ENCODE measurements at places on chromosomes 11 and 22. TPM values are rescaled to one million over a fixed set of nuclear protein-coding genes. Genes with fewer than 3 reads are reported as not detected.

GRCh38 chr11:10366568-10367331 is 61.9 kb downstream of the ADM start:
- DNase-seq, result peak; percentile 80
- H3K27me3 ChIP-seq, result no peaks in the 10 kb centered on the region
- peaks cover 9% of the 10 kb centered on the region for H3K4me1 ChIP-seq
- H3K27ac ChIP-seq, result no peak overlapping the region
- H3K4me3 ChIP-seq, result no peak overlapping the region
- no peaks in the 10 kb centered on the region for H3K36me3 ChIP-seq

DNA sequence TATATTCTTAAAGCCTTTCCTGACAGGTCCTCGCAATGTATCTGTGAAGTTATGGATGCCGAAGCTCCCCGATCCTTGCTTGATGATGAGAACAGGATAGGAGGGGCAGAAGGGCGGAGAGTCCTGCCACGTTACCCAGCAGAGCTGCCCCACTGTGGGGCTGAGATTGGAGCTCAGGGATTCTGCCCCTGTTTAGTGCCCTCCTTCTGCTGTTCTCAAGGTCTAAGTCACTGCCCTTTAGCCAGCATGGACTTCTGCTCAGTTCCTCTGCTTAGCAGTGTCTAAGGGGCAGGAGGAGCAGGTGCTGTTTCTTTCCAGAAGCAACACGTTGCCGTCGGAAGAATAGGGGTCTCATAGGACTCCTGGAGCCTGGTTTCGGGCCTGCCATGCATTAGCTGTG is 164.2 kb upstream of the B3GAT1 start:
- no peak overlapping the region for H3K27ac ChIP-seq
- H3K27me3 ChIP-seq, result peaks cover 37% of the 10 kb centered on the region
- no peak for DNase-seq
- no peaks in the 10 kb centered on the region for H3K4me1 ChIP-seq
- no peaks in the 10 kb centered on the region for H3K36me3 ChIP-seq

DNA sequence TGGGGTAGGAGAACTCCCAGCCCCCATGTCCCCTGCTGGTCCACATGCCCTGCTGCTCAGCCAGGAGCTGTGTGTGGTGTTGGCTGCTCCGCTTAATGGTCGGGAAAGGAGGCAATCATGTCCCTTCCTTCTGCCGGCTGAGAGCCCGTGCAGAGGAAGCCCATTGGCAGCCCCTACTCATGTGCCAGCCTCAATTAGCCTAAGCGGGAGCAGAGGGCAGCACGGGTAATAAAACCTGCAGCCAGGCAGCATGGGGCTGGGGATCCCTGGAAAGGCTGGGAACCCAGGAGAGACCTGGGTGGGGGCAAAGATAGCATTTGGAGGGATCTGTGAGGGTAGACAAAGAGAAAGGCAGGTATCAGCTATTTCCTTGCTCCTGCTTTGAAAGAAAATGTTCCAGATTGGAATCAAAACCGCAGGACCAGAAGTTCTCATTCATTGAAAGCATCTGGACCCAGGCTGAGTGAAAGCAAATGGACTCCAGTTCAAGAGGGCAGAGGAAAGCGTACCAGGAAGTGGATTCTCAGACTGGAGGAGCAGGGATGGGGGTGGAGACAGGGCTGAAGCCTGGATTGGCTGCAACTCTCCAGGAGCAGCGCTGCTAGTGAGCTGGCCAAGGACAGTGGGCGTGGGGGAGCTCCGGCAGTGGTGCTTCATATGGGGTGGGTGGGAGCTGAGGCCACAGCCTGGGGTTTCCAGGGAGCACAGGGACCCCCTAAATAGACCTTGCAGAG is 103.4 kb upstream of the NECTIN1 start:
- H3K36me3 ChIP-seq, result no peaks in the 10 kb centered on the region
- no peaks in the 10 kb centered on the region for H3K4me1 ChIP-seq
- DNase-seq, result no peak

DNA sequence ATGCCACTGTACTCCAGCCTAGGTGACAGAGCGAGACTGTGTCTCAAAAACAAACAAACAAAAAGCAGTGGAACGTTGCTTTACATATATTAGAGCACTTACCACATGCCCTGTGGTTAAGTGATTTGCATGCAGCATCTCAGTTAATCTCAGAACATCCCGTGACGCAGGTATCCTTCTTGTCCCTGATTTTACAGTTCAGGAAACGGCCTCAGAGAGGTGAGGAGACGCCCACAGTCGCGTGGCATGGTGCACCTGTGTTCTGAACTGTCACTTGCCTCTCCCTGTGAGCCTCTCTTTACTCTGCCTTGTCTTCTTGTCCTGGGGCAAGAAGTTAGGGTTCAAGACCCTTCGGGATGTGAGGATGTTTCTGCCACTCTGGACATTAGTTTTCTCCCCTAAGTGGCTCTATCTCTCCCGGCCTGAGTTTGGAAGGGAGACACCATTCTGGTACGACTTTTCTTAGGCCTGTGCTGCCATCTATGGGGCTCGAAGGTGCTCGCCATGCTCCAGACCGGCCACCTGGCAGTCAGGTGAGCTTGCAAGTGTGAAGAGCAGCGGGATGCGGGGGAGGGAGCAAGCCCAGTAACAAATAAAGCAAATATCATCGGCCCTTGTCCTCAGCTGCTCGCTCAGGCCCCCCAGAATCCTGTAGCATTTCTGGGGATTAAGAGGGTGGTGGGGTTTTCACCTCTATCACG is 25.6 kb downstream of the YWHAH start:
- H3K27me3 ChIP-seq, result no peaks in the 10 kb centered on the region
- peak overlapping the region; percentile 61 for H3K27ac ChIP-seq
- peaks cover 18% of the 10 kb centered on the region for H3K4me1 ChIP-seq
- DNase-seq, result peak; percentile 84
- peak overlapping the region; percentile 42 for H3K4me3 ChIP-seq
- no peaks in the 10 kb centered on the region for H3K36me3 ChIP-seq

DNA sequence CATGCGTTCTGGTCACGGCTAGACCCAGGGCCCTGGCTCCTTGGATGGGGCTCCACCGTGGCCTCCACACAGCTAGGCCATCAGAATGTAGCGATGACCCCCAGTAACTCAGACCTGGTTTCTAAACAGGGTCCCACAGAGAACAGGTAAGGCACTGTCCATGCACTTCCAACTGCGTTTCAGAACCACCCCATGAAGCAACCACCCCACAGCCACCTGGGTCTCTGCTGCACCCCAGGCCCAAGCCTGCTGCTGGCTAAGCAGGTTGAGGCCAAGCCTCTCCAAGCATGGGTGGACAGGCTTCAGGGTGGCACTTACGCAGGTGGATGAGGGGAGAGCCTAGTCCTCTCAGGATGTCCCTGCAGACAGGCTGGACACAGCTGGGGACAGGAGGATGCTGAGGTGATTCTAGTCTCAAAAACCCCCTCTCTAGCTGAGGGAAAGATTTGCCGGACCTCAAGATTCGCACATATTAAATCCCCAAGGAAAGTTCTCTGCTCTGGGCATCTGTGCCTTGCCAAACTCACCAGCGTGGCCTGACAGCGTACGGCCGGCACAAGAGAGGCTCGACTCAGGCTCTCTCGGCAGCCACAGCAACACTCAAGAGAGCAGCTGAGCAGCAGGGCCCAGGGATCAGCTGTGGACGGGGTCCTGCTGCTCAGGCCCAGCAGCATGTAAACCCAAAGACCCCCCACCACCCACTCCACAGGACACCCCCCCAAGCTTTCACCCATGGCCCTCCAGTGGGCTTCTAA is 141.6 kb downstream of the CRYBB2 start:
- peaks cover 16% of the 10 kb centered on the region for H3K36me3 ChIP-seq
- no peaks in the 10 kb centered on the region for H3K27me3 ChIP-seq
- DNase-seq, result peak; percentile 48
- H3K4me3 ChIP-seq, result no peak overlapping the region
- H3K4me1 ChIP-seq, result peaks cover 13% of the 10 kb centered on the region

DNA sequence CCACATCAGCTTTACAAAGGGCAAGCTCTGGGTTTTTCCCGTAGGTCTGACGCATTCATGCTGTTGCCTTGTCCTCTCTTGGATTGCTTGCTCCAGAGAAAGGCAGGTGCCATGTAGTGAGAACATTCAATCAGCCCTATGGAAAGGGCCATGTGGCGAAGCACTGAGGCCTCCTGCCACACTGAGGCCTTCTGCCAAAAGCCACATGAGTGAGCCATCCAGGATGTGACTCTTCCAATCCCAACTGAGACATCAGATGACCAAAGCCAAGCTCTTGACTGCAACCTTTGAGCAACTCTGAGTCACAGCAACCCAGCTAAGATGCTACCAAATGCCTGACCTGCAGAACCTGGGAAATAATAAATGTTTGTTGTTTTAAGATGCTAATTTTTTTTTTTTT is 9.0 kb upstream of the PANX3 start:
- no peak overlapping the region for H3K4me3 ChIP-seq
- H3K27me3 ChIP-seq, result peaks cover 7% of the 10 kb centered on the region
- H3K4me1 ChIP-seq, result no peaks in the 10 kb centered on the region
- H3K36me3 ChIP-seq, result no peaks in the 10 kb centered on the region

DNA sequence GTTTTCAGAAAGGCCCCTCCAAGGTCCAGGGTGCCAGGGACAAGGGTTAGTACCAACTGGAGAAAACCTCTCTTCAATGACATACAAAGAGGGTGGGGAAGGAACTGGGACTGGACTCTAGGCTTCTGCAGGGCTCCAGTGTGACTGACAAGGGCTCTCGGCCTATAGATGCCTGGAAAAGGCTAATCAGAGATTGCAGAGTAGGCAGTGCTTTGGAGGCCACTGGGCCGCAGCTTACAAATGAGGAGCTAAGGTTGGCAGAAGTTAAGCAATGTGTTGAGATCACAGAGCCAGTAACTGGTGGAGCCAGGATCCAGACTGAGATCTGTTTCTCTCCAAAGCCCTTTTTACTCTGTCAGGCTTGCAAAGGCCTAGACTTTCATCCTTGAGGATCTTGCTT is 7.4 kb upstream of the DGKZ start:
- H3K4me1 ChIP-seq, result peaks cover 62% of the 10 kb centered on the region
- no peaks in the 10 kb centered on the region for H3K36me3 ChIP-seq
- peaks cover 35% of the 10 kb centered on the region for H3K27me3 ChIP-seq
- peak overlapping the region; percentile 36 for H3K27ac ChIP-seq
- no peak for DNase-seq

GRCh38 chr11:3051196-3052108 is 5.8 kb downstream of the CARS1 start:
- peak; percentile 29 for DNase-seq
- no peaks in the 10 kb centered on the region for H3K36me3 ChIP-seq
- H3K27me3 ChIP-seq, result no peaks in the 10 kb centered on the region
- no peak overlapping the region for H3K27ac ChIP-seq
- no peak overlapping the region for H3K4me3 ChIP-seq

DNA sequence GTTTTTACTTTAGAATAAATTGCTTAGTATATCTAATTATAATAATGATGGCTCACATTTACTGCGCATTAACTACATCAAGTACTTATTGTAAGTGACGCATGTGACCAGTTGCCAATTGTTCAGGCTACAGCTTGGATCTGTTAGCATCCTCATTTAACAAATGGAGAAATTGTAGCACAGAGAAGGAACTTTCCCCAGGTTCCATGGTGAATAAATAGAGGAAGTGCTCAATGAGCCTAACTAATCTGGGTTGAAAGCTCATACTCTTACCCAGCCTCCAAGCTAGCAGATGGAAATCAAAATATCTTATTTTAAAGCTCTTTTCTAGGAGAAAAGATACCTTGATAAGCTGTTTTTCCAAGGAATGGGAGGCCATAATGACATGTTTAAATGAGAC is 19.8 kb downstream of the MMP27 start:
- no peaks in the 10 kb centered on the region for H3K27me3 ChIP-seq
- no peaks in the 10 kb centered on the region for H3K36me3 ChIP-seq
- DNase-seq, result no peak
- no peaks in the 10 kb centered on the region for H3K4me1 ChIP-seq
- H3K4me3 ChIP-seq, result no peak overlapping the region
- H3K27ac ChIP-seq, result no peak overlapping the region

- DNase-seq, result no peak
- no peaks in the 10 kb centered on the region for H3K36me3 ChIP-seq
- H3K27ac ChIP-seq, result no peak overlapping the region
- H3K4me1 ChIP-seq, result no peaks in the 10 kb centered on the region
These were observed 28.4 kb upstream of the RAB38 start for GRCh38 chr11:88203604-88204003.

- H3K4me1 ChIP-seq, result peaks cover 10% of the 10 kb centered on the region
- H3K27ac ChIP-seq, result no peak overlapping the region
- DNase-seq, result no peak
- no peaks in the 10 kb centered on the region for H3K36me3 ChIP-seq
- H3K4me3 ChIP-seq, result no peak overlapping the region
These were observed 62.7 kb upstream of the FTH1 start for GRCh38 chr11:62030071-62030684.

DNA sequence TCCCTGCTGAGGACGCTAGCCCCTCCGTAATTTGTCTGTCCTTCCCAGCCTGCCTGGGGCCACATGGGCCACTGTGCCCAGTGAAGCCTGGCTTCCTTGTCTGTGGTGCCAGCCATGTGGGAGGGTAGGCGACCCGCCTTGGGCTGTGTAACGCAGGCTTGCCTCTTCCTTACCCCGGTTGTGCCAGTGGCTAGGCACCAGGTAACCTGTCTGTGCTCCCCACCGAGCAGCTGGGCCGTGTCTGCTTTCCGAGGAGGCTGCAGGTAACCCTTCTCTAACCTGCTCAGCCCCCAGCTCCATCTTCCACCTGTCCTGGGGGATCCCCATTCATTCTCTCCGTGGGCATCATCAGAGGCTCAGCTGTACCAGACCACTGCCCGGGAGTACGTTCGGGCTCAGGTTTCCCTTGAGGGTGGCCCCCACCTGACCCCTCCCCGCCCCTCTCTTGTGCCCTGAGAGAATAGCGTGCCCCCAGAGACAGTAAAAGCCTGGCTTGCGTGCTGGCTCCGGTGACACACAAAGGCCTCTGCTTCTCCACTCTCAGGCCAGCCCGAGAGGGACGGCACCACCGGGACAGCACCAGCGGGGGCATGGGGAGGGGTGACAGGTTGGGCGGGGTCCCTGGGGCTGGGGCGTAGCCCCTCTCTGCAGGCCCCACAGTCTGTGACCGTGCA is 79.1 kb downstream of the CDKN1C start:
- no peak overlapping the region for H3K4me3 ChIP-seq
- H3K27ac ChIP-seq, result no peak overlapping the region
- no peaks in the 10 kb centered on the region for H3K27me3 ChIP-seq
- peaks cover 1% of the 10 kb centered on the region for H3K4me1 ChIP-seq

NUP98 gene
- 12.6 TPM for polyA plus RNA-seq

FAM83F gene
- polyA plus RNA-seq, result 0.13 TPM

ME3 gene
- polyA plus RNA-seq, result 15.2 TPM

RIMBP3B gene
- 0.10 TPM for polyA plus RNA-seq

HIRA gene
- 8.9 TPM for polyA plus RNA-seq

TNNI2 gene
- polyA plus RNA-seq, result 7.3 TPM
